M059J (cell line): ENCODE measurements at places on chromosomes 4 and X. TPM values are rescaled to one million over a fixed set of nuclear protein-coding genes. Genes with fewer than 3 reads are reported as not detected.

GRCh38 chr4:41257257-41257901 is 651 bp downstream of the UCHL1 start:
- DNase-seq: peak; percentile 69

DNA sequence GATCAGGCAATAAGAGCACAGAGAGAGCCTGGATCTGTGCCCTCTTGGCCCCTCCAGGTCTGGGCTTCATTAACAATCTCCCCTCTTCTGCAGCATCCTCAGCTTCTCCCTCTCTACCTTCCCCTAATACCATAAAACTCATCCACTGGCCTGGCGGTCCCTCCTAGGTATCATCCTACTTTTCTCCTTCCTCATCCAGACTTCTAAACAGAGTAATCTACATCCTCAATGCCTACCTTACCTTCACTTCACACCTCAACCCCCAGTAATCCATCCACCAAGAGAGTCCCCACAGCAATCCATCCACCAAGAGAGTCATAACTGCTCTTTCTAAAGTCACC is 17.0 kb downstream of the FGFBP1 start:
- DNase-seq: no peak

DNA sequence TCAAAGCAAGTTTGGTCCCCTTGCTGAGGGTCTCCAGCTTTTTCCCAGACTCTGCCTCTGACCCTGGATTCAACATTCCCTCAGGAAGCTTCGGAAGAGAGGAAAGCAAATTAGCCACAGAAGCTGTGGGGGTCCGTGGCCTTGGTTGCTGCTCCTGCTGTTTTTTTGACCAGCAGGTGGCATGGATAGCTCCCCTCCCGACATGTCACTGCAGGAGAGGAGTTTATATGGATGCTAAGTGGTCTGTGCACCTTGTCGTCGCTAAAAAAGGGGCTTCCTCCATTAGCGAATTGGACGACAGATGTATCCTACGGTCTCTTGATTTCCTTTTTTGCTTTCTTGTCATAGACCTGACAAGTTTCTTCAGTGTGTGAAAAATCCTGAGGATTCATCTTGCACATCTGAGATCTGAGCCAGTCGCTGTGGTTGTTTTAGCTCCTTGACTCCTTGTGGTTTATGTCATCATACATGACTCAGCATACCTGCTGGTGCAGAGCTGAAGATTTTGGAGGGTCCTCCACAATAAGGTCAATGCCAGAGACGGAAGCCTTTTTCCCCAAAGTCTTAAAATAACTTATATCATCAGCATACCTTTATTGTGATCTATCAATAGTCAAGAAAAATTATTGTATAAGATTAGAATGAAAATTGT is 70.2 kb downstream of the CD38 start:
- no peak for DNase-seq

GRCh38 chr4:66681962-66682361 is 863.3 kb downstream of the CENPC start:
- DNase-seq: peak; percentile 47

- DNase-seq: no peak
Measured at GRCh38 chrX:40736170-40736505, 796 bp upstream of the MED14 start.

GRCh38 chrX:154420402-154420756 is 8.1 kb upstream of the ATP6AP1 start:
- DNase-seq: no peak

- no peak for DNase-seq
Measured at GRCh38 chr4:141356963-141357335, 136.3 kb downstream of the ZNF330 start.

Gene YIPF7
- not detected in 2 replicates for total RNA-seq

Gene PNMA3
- not detected in 2 replicates for total RNA-seq

Gene MAGEA9
- total RNA-seq: not detected in 2 replicates

Gene CTSO
- 16.1 and 18.0 TPM in 2 replicates for total RNA-seq

Gene MTCP1
- 3.8 and 11.6 TPM in 2 replicates for total RNA-seq

Gene CSAG3
- 2.6 and 3.2 TPM in 2 replicates for total RNA-seq

Gene STK32B
- 4.4 and 7.6 TPM in 2 replicates for total RNA-seq
